RWPE1 (cell line): ENCODE measurements at places on chromosomes 3 and 15.
A peak's percentile ranks its signal among the peaks of the same experiment; 100 is the strongest.

DNA sequence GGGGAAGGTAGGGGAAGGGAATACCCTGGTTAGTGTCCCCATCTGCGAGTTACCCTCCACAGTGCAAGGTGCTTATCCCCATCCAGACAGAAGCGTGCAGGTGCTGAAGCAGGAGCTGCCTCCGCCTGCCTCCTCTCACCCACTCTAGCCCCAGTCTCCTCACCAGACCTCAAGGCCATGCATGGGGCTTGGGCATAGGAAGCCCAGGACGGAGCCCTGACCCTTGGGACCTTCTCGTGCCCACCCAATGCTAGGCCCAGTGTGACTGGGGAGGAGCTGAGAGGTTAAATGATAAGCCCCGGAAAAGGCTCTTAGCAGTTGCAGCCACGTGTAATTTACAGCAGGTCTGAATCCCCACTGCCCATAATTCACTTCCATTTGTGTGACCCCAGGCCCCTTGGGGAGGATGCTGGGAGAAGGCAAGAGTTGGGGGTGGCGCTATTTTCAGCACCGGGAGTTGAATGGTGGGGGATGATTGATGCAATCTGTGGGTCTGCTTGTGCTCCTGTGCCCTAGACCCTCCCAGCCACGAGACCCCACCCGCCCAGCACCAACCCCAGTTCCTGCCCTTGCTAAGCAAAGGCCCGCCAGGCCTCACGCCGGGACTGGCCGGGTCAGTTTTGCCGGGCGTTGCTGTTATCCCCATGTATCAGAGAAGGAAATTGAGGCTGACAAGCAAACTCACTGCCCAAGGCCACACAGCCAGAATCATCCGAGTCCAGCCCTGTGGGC, 14.5 kb upstream of the PLXND1 start:
- DNase-seq: no peak

DNA sequence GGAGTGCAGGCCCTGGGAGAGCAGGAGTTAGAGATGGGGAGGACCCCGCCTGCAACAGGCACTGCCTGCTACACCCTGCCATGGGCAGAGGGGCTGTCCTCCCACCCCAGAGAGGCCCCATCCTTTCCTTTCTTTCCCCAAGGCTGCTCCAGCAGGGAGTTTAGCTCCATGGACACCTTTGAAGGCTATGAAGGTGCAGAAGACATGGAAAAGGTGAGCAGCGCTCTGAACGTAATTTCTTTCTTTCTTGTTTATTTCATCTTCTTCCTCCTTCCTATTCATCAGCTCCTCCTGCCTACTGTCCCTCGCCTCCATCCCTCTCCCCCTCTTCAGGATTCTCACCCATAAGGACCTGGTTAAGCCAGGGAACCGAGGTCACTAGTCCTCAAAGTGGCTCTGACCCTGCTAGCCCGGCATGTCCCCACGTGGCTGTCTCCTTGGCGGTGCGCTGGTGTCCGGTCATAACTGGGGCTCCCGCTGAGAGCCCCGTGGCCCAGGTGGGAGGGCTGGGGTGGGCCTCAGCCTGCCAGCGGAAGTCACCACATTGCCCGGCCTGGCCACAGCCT, 16.0 kb upstream of the ADIPOQ start:
- DNase-seq: no peak

DNA sequence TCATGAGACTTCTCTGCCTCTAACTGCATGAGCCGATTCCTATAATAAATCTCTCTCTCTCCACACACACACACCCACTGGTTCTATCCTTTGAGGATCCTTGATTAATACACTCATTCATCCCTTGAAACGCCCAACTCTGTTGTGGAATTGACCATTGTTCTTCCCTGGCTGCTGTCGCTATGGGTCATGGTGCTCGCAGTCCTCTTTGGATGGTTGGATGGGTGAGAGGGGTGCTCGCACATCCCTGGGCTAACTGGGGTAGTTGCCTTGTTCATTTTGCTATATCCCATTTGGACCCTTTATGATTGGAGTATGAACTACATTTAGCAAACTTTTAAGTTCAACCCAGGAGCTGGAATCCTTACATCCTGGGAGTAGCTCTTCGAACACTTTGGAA, 33.9 kb upstream of the MYZAP start:
- no peak for DNase-seq

DNA sequence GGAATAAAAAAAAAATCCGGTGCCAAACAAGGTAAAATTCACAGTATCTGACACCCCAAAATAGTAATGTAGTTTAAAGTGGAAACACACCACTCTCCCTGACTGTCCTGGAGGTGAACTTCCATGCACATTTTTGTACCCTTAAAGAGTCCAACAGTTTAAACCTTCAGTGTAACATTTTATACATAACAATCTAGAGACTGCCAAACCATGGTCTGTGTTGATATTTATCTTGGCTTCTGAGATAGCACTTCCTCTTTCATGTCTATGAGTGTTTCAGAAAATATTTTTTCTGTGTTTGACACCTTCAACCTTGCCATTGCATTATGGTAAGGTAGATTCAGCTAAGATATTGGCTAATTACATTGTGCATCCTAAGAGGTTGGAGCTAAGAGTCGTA, 13.9 kb downstream of the TMEM45A start:
- no peak for DNase-seq

- DNase-seq: peak; percentile 66
Measured at GRCh38 chr15:77870195-77871065, 207.1 kb downstream of the TBC1D2B start.

GRCh38 chr3:33403756-33404155, 36.4 kb downstream of the UBP1 start:
- no peak for DNase-seq

DNA sequence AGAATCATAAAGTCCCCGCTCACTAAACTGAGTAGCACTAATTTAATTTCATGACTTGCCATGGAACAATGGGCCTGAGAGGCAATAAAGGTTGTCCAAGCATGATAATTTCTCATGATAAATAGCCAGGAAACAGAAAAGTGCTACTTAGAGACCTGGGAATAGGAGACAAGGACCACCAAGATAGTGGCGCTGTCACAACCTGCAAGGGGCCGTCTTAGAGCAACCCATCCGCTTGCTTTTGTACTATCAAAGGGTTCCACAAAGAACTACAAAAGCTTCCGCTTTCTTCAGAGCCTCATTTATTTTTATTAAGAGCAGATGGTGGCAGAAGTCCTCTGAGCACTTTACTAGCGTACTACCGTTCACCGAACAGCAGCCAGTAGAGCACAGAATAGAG, 421.7 kb upstream of the GRM7 start:
- DNase-seq: no peak

- no peak for DNase-seq
Measured at GRCh38 chr3:150773616-150774192, 10.7 kb upstream of the SIAH2 start.

- no peak for DNase-seq
Measured at GRCh38 chr15:76390571-76390970, 54.0 kb downstream of the ISL2 start.

GRCh38 chr15:82108489-82109078, 62.8 kb upstream of the MEX3B start:
- peak; percentile 76 for DNase-seq

- DNase-seq: no peak
Measured at GRCh38 chr15:88800738-88801137, 2.5 kb upstream of the ACAN start.

- no peak for DNase-seq
Measured at GRCh38 chr3:143657391-143657790, 190.9 kb downstream of the SLC9A9 start.

DNA sequence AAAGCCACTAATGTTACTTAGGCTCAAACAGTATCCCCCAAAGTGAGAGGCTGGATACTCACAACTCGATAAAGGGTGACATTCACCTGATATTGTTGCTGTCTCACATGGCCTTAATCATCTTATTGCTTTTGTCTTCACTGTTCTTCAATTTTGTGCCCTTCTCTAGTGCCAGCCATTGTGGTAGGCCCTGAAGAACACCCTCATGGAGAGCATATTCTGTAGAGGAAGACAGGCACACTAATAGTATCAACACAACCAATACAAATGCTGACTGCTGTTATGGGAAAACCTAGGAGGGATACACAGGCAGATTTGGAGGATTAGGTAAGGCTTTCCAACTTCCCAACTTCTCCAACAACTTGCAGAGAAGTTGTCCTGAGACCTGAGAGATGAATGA, 4.1 kb upstream of the BLM start:
- DNase-seq: no peak

GRCh38 chr15:78628227-78628626, 7.4 kb upstream of the CHRNA3 start:
- DNase-seq: peak; percentile 48

DNA sequence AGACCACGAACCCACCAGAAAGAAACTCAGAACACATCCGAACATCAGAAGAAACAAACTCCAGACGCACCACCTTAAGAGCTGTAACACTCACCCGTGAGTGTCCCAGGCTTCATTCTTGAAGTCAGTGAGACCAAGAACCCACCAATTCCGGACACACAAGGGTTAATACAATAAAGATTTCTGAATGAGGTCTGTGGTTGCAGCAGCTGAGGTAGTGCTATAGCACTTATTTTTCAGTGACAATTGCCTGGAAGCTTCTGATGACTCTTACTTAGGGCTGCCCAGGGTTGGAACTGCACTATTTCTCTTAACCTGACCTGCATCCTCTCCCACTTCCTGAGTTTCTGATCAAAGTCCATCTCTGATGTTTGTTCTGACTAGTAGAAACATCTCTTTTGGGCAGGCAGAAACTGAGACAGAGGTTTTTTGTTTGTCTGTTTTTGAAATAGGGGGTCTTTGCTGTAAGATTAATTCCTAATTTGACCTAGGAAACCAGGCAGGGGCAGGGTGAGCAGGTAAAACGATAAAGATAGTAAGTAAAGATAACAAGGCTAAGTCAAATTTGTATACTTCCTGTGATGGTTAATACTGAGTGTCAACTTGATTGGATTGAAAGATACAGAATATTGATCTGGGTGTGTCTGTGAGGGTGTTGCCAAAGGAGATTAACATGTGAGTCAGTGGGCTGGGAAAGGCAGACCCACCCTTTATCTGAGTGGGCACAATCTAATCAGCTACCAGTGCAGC, 169.1 kb downstream of the GAP43 start:
- DNase-seq: no peak

- DNase-seq: peak; percentile 29
Measured at GRCh38 chr3:130894130-130894985, 474 bp downstream of the ATP2C1 start.
